ENCODE measurements at places on chromosomes 5 and 9.

DNA sequence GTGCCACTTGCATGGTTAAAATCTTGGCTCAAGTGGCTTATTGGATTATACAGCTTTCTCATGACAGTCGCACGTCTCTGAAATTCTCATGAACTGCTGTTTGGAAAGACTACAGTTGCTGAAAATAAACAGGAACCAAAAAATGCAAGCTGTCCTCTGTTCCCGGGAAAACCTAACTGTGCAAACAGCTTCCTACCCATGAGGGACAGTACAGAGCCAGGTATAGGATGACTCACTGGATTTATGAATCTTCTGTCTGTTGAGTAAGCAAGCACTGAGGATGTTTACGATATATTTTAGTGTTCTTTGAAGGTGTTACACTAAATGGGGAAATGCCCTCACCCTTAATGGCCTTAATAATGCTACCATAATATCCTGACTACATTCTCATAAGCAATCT is 380.3 kb upstream of the TNC start:
- DNase-seq, result no peak

- no peak for DNase-seq
Observed at GRCh38 chr9:114285166-114285867, 37.6 kb upstream of the ORM1 start.

DNA sequence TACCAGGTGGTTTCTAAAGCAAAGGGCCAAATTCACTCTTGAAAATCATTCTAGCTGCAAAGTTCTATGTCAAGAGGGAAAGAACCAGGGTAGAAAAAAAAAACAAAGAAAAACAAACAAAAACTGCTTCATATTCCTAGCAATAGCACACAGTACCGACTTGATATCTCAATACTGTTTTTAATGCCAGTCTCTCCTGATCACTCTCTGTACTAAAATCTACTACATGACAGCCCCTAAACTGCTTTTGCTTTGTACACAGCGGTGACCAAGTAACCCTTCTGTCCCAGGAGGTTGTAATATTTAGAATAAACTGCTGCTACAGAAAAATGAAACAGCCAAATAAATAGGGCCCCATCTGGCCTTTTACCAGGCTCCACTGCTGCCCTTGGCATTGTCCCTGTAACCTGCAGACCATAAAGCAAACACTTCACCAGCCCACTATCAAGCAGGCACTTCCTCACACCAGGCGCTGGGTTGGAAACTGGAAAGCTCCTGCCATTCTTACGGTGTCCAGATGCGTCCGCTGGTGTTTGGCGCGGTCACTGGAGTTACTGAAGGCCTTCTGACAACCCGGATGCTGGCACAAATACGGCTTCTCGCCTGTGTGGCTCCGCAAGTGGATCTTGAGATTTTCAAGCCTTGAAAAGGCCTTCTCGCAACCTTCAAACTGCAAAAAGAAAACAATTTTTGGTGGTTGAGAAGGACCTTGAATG is 363.2 kb downstream of the GLIS3 start:
- no peak for DNase-seq

- no peak for DNase-seq
Observed at GRCh38 chr5:68757006-68757405, 336.8 kb upstream of the SLC30A5 start.

DNA sequence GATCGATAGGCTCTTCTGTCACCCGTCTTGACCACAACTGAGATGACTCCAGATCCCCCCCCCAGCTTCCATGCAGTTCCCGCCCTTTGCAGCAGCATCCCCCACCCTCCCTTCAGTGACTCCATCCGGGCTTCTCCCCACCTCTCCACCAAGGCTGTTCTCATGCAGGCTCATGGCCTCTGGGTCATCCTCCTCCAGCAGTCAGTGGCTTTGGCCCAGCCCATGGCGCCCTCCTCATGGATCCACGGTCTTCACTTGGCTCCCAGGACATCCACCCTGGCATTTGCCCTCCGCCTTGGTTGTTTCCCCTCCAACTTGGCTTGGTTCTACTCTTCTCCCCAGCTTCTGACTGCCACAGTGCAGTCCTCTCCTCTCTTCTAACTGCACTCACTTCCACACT is 96.7 kb upstream of the RUFY1 start:
- no peak for DNase-seq

All from hippocampal formation (tissue), 2 donors.